ENCODE measurements at places on chromosomes 11 and 22. TPM values are rescaled to one million over a fixed set of nuclear protein-coding genes. Genes with fewer than 3 reads are reported as not detected.
A peak's percentile ranks its signal among the peaks of the same experiment; 100 is the strongest.

PRG3 gene
- not detected for total RNA-seq

ARSA gene
- total RNA-seq = 39.3 TPM

HPS5 gene
- 31.1 TPM for total RNA-seq

ACR gene
- total RNA-seq = 0.45 TPM

GRCh38 chr11:130979386-130979972 is 63.2 kb upstream of the SNX19 start:
- peaks cover 38% of the 10 kb centered on the region for H3K27me3 ChIP-seq
- H3K4me3 ChIP-seq = no peak overlapping the region
- H3K4me1 ChIP-seq = no peaks in the 10 kb centered on the region
- H3K27ac ChIP-seq = no peak overlapping the region

GRCh38 chr11:77669848-77670511 is 32.4 kb upstream of the CLNS1A start:
- no peak for DNase-seq
- peaks cover 5% of the 10 kb centered on the region for H3K4me1 ChIP-seq
- H3K36me3 ChIP-seq = peaks cover 51% of the 10 kb centered on the region
- no peaks in the 10 kb centered on the region for H3K27me3 ChIP-seq
- no peak overlapping the region for H3K27ac ChIP-seq
- no peak overlapping the region for H3K4me3 ChIP-seq

GRCh38 chr22:22720724-22721261 is 76.4 kb downstream of the GGTLC2 start:
- peaks cover 35% of the 10 kb centered on the region for H3K27me3 ChIP-seq
- no peaks in the 10 kb centered on the region for H3K36me3 ChIP-seq

DNA sequence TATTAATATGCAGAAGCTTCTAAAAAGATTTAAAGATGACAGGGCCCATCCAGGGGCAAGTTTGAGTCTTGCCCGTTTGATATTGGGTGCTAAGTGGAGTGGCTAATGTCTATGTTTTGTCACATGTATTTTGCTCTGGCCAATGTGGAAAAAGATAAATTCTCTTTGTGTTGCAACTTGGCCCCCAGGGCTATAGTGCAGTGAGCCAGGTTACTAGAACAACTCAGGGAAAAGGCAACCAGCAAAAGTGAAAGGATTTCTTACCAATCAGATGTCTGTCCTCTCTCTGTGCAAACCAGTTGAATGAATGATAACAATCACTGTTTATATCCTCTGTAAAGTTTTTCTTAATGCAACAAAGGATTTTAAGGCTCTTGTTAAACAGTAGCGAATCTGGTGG is 4.6 kb upstream of the CLNS1A start:
- peaks cover 8% of the 10 kb centered on the region for H3K4me1 ChIP-seq
- no peak for DNase-seq
- H3K36me3 ChIP-seq = no peaks in the 10 kb centered on the region
- H3K27ac ChIP-seq = no peak overlapping the region

DNA sequence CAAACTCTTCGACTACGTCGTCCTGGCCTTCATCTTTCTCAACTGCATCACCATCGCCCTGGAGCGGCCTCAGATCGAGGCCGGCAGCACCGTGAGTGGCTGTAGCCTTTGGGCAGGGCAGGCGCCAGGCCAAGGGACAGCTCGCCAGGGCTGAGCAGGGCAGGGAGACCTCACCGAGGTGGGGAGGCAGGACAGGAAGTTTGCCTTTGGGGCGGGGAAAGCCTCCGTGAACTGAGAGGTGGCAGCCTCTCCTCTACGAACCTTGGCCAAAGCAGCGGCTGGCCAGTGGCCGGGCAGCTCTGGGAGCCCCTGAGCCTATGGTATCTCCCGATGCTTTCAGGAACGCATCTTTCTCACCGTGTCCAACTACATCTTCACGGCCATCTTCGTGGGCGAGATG is 93.2 kb downstream of the CACNA1I start:
- no peak for DNase-seq
- H3K27me3 ChIP-seq = peaks cover 55% of the 10 kb centered on the region
- H3K4me1 ChIP-seq = no peaks in the 10 kb centered on the region
- H3K27ac ChIP-seq = no peak overlapping the region

GRCh38 chr11:129935723-129936122 is 40.3 kb upstream of the NFRKB start:
- no peaks in the 10 kb centered on the region for H3K27me3 ChIP-seq
- no peak overlapping the region for H3K4me3 ChIP-seq
- H3K27ac ChIP-seq = no peak overlapping the region
- H3K36me3 ChIP-seq = peaks cover 20% of the 10 kb centered on the region
- no peak for DNase-seq

- no peak for DNase-seq
- peaks cover 37% of the 10 kb centered on the region for H3K36me3 ChIP-seq
- H3K4me3 ChIP-seq = no peak overlapping the region
- H3K27me3 ChIP-seq = peaks cover 3% of the 10 kb centered on the region
These were observed 74.5 kb upstream of the CSNK2A3 start for GRCh38 chr11:11427542-11427941.

DNA sequence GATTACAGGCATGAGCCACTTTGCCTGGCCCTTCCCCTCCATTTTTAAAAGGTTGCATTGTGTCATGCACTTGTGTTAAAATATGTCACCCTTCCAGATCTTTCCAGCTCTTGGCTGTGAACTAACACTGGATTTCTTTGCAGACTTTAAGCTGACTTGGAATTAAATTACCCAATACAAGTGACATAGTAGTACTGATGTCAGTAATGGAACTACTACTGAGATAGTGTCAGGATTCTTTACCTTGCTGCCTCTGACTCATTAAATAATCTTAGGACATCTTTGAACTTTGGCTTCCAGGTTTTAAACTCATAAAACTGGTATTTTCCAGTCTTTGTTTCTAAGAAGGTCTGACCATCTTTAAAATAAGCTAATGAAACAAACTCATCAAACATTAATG is 51.8 kb upstream of the OR4B1 start:
- no peak overlapping the region for H3K4me3 ChIP-seq
- H3K27ac ChIP-seq = no peak overlapping the region
- H3K4me1 ChIP-seq = peaks cover 12% of the 10 kb centered on the region
- no peak for DNase-seq

- no peak overlapping the region for H3K27ac ChIP-seq
- H3K27me3 ChIP-seq = peaks cover 9% of the 10 kb centered on the region
- H3K36me3 ChIP-seq = no peaks in the 10 kb centered on the region
- H3K4me1 ChIP-seq = no peaks in the 10 kb centered on the region
These were observed 6.9 kb downstream of the OR52H1 start for GRCh38 chr11:5541427-5541826.

- H3K4me3 ChIP-seq = no peak overlapping the region
- peak overlapping the region; percentile 69 for H3K27ac ChIP-seq
- DNase-seq = no peak
- no peaks in the 10 kb centered on the region for H3K36me3 ChIP-seq
These were observed 141.5 kb upstream of the MTMR2 start for GRCh38 chr11:96065379-96065778.

DNA sequence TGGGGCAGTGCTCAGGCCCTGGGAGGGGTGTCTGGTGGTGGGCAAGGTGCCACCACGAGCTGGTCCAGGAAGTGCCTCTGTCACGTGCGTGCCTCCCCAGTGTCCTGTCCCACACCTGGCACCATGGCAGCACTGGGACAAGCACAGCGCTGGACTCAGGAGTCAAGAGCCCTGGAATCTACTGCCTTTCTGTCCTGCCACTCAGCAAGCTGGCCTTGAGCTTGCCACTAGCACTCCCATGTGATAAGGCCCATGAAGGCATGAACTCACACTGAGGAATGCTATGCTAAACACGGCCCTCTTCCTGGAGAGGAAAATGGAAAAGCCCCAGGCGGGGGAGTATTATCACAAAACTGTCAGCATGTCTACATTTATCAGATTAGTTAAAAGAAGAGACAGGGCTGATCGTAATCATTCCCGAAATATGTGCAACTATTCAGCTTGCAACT is 50.7 kb upstream of the SLC35C1 start:
- peaks cover 46% of the 10 kb centered on the region for H3K4me1 ChIP-seq
- H3K27ac ChIP-seq = peak overlapping the region; percentile 66
- H3K4me3 ChIP-seq = no peak overlapping the region

- peak overlapping the region; percentile 66 for H3K4me3 ChIP-seq
- H3K27me3 ChIP-seq = peaks cover 31% of the 10 kb centered on the region
- H3K27ac ChIP-seq = peak overlapping the region; percentile 61
- peaks cover 16% of the 10 kb centered on the region for H3K4me1 ChIP-seq
These were observed 859 bp upstream of the FGF19 start for GRCh38 chr11:69704508-69705253.

DNA sequence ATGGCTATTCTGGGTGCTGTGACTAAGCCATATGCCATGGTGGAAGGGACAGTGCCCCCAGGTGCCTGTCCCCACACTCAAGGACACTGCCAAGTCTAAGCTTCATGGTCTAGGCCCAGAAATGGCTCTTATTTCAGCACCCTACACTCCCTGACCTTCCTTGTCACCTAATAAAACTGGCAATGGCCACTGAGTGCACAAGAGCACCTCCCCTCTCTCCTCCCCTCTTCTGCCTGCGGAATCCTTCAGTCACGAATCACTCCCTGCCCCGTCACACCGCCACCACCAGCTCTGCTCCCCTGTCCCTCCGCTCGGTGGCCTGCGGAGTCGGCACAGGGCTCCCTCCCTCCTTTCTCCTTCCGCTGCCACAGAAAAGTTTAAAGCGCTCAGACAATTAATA is 19.0 kb upstream of the LMO1 start:
- H3K36me3 ChIP-seq = no peaks in the 10 kb centered on the region
- peak; percentile 62 for DNase-seq
- no peak overlapping the region for H3K27ac ChIP-seq

DNA sequence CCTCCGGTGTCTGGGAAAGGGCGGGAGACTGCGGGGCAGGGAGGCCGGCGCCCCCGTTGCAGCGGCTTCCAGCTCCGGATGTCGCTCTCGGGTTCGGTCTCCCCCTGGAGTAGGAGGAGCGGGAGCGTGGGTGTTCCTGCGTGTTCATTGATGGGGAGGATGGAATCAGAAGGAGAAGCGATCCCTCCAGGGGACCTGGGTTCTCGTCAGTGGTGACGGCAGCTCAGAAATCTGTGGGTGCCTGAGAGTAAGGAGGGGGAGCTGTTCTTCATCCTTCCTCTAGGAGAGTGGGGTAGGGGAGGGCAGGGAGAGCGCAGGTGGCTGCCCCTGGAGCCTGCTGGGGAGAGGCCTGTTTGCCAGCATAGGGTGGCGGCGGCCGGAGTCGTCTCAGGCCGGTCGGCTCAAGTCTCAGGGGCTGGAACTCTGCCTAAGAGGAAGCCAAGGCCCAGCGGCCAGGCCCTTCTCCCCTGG is 1.1 kb downstream of the UBASH3B start:
- peak overlapping the region; percentile 94 for H3K4me3 ChIP-seq
- H3K36me3 ChIP-seq = no peaks in the 10 kb centered on the region
- H3K27me3 ChIP-seq = peaks cover 2% of the 10 kb centered on the region
- peak overlapping the region; percentile 79 for H3K27ac ChIP-seq
- peaks cover 32% of the 10 kb centered on the region for H3K4me1 ChIP-seq

Data from chondrocyte (in vitro differentiated cells).